Activated effector memory CD4-positive, alpha-beta T cell treated with anti-CD3 and anti-CD28 coated beads, Interleukin-2, amount 50 U/mL, for 16 hours (primary cell): ENCODE measurements at places on chromosomes 3 and 15.

- no peak for DNase-seq
These were observed 363.6 kb upstream of the ARPP21 start for GRCh38 chr3:35275768-35276167.

DNA sequence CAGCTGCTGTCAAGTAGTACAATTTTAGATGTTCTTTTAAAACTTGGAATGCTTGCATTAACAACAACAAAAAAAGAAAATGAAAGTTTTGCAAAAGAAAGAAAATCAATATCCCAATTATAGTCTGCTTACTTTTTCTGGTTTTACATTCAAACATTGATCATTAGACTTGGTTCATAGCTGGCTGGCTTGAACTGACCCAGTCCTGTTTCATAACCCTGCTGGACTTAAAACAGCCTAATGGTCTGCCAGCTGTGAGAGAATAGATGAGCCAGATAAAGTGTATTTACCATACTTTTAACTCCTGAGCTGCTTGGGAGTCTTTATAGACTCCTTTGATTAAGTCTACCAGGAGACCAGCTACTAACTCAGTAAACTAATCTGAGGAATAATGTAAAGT, 59.2 kb downstream of the PIAS1 start:
- no peak for DNase-seq

GRCh38 chr3:19702416-19703078, 231.5 kb downstream of the EFHB start:
- no peak for DNase-seq

DNA sequence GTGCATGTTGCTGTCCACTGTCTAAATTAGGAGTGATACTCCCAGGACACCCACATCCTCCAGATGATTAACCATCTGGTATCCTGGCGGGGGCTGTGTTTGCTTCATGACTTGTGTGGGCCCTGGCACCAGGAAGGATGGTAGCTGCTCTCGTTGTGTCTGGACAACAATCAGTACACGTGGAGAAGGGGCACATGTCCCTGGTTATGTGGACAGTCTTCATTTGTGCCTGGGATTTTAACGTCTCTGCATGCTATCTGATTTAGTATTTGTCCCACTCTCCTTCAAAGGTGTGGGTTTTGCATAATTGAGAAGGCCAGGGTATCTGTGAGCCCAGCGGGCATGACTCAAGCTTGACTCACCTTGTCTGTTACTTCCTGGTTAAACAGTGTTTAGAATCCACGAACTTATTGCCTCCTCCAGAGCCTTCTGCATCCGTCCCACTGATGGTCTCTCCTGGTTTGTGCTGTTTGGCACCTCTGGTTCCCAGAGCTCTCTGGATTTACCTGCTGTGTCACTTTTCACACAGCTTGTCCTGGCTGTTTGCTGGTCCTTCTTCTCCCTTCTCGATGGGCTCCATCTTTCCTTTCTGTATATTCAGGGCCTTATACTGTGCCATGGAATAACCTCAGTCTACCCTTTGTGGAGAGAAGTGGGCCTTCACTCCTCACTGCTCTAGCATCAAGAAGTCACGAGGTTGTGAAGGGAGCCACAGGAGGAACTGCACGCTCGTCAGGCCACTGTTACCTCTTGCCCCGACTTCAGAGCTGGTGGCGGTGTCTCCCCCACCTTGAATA, 32.5 kb downstream of the ARNT2 start:
- no peak for DNase-seq

DNA sequence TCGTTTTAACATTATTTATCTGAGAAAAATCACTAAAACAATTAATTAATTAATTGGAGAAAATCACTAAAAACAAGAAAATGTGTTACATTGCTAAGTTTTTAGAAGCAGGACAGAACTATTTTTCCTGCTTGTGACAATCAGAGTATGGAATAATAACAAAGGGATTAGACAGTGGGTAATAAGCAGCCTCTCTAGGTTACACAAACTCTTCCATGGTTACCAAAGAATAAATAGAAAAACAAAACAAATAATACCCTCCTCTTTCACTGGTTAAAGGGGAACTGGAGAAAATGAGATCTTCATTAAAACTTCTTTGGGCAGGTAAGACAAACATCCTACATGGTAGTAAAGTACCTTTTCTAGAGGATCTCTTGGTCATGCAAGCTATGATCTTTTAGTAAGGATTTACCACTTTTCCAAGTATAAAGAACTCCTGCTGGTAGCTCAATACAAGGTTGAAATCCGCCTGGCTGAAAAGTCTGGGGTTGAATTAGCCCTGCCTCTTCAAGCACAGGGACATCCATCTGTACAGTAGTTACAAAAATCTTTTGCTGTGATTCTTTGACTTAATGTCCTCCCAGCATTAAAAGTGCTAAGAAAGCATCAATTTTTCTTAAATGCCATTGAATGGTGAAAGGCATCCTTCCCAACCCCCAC, 2.5 kb upstream of the PLCH1 start:
- no peak for DNase-seq

- DNase-seq, result no peak
These were observed 450.6 kb upstream of the TGFBR2 start for GRCh38 chr3:30155755-30156154.

DNA sequence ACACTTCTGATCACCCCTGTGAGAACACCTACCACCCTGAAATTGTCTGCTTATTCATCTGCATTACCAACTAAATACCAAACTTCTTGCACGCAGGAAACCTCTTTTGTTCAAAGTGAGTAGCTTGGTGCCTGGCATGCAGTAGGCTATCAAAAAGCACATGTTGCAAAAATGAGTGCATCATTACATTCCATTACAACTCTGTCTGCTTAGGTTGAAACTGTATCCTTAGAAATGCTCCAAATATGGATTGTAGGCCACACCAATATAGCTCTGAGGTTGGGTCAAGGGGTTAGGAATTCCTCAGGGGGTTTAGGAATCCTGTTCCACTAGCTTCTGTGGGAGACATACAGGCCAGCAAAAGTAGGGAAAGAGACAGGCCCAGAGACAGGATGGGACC, 107.2 kb downstream of the THRB start:
- no peak for DNase-seq

- peak; percentile 19 for DNase-seq
These were observed 32.0 kb upstream of the MANF start for GRCh38 chr3:51353131-51353530.

GRCh38 chr3:132568422-132568821, 28.6 kb upstream of the ACKR4 start:
- no peak for DNase-seq

DNA sequence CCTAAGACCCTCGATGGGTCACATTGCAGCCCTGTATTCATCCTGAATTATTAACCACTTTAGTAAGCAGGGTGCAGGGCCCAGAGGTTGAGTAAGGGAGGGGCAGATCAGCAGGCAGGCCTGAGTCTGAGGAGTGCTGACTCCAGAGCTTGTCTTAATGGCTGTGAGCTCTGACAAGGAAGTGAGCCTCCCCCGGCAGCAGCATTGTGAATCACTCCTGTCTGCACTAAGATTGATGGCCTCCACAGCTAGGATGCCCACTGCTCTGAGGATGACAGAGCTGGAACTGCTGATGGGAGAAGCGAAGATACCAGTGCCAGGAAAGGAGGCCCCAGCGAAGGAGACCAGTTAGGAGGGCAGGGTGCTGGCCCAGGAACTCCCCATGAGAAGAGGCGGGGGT, 46.5 kb upstream of the CCDC174 start:
- DNase-seq, result no peak

DNA sequence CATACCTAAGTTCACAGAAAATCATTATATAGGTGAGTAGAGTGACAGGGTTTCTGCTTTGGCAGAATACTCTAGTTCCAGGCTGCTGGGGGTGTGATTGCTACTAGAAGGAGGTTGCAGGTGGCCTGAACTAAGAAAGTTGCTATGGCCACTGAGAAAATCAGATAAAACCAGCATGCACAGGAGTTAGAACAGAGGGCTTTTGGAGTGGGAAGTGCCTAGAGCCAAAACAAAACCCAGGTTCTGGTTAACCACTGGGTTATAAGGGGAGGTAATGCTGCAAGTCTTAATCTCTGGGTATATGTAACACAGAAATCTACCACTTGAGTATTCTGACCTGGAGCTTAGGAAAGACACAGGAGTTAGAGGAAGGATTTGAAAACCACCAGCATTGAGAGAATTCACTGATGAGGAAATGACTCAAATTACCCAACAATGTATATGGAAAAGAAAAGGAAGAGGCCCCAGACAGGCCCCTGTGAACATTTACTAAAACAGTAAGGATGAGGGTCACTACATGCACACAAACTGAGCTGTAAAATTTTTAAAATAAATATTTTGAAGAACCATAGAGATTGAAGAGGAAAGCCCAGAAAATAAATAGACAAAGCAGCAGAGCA, 60.0 kb downstream of the PLOD2 start:
- DNase-seq, result no peak

DNA sequence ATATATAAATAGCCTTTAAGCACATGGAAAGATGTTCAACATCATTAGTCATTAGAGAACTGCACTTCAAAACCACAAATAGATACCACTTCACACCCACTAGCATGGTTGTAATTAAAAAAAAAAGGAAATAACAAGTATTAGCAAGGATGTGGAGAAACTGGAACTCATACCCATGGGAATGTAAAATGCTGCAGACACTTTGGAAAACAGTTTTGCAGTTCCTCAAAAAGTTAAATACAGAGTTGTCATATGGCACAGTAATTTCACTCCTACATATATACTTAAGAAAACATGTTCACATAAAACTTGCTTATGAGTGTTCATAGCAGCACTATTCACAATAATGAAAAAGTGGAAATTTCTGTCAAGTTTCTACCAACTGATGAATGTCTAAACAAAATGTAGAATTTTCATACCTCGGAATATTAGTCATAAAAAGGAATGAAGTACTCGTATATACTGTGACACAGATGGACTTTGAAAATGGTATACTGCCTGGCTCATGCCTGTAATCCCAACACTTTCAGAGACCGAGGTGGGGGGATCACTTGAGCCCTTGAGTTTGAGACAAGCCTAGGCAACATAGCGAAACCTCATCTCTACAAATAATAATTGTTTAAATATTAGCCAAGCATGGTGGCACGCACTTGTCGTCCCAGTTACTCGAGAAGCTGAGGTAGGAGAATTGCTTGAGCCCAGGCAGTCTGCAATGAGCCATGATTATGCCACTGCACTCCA, 28.1 kb downstream of the BCL2A1 start:
- DNase-seq, result no peak

DNA sequence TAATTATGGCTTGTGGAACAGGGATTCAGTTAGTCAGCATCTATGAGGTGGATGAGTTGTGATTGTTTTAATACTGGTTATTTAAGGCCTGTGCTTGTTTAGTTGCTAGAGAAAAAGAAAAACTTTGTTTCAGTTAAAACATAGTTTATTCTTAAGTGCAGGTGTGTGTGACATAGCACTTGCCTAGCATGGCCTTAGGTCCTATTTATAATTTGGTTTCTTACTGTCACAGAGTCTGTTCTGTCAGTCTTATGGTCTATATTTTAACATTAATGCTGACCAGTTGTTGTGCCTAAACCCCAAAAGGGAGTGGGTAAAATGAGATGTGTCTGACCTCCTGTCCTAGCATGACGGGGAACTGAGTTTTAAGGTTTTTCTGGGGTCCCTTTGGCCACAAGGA, 486.3 kb downstream of the ZIC1 start:
- DNase-seq, result no peak

DNA sequence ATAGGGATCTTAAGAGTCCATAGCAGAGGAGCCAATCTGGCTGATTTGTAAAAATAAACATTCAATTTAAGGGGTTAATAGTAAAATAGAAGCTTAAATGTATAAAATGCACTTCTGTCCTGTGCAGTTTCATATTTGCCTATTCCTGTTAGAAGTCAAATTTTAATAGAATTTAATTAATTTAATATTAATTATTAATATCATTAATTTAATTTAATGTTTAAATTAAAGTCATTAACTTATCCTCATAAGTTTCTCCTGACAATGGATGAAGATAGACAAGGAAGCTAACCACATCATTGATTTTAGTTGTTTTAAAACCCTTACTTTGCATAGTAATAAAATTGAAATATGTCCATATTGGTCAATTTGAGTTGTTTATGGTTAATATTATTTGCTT, 1096.2 kb upstream of the EPHA6 start:
- DNase-seq, result no peak

GRCh38 chr15:75732809-75733451, 20.3 kb upstream of the CSPG4 start:
- peak; percentile 80 for DNase-seq

DNA sequence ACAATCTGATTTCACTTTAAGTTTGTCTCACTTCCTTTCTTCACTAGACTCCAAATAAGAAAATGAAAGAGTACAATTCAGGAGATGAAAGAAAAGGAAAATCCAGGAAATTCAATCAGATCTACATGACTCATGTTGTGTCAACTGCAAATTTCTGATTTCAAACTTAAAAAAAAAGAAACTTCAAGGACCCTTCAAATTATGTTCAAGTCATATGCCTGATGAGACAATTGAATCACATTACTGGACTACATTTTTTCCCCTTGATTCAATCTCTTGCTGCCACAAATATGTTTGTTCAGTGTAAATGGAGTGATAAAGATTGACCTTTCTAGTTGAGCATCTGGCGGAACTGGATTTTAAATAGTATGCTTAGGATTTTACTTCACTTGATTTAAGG, 37.4 kb downstream of the FRMD5 start:
- DNase-seq, result no peak

GRCh38 chr3:159200176-159200575, 398.3 kb downstream of the MFSD1 start:
- no peak for DNase-seq

DNA sequence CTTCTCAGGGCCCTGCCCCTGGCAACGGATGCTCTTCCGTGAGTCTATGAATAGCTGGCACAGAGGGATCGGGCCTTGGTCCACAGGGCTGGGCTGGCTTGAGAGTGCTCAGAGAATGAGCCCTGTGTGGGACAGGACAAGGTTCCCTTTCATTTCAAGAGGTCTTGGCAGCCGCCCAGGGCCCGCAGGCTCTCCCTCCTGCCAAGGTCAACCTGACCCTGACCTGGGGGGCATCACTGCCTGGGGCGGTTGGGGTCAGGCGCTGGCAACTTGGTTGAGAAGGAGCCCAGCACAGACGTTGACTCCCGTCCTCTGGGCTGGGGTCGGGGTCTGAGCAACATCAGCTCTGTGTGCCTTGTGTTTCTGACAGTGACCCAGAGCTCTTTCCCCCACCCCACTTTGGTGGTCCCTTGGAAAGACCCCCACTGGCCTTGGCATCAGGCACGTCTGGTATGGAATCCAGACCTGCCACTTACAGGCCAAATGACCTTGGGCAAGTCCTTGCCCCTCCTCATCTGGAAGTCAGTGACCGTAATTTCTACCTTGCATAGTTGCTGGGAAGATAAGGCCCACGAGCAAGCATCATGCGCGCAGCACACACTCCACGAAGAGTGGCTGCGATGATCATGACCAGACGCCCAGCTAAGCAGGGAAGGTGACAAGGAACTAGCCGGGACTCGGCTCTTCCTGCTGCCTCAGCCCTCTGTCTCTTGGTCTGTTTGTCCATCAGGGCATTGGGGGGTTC, 36.4 kb downstream of the EPHB3 start:
- no peak for DNase-seq

- no peak for DNase-seq
These were observed 424.9 kb upstream of the ZNF385D start for GRCh38 chr3:22175947-22176346.

GRCh38 chr3:113545594-113545993, 13.2 kb downstream of the SIDT1 start:
- no peak for DNase-seq

- no peak for DNase-seq
These were observed 143.5 kb upstream of the NECTIN3 start for GRCh38 chr3:110928016-110928662.

- no peak for DNase-seq
These were observed 311.6 kb upstream of the TPRG1 start for GRCh38 chr3:188860147-188860546.
